ENCODE measurements at places on chromosomes 6 and 20.

GRCh38 chr20:11170025-11170424, 496.2 kb upstream of the JAG1 start:
- no peak for DNase-seq

DNA sequence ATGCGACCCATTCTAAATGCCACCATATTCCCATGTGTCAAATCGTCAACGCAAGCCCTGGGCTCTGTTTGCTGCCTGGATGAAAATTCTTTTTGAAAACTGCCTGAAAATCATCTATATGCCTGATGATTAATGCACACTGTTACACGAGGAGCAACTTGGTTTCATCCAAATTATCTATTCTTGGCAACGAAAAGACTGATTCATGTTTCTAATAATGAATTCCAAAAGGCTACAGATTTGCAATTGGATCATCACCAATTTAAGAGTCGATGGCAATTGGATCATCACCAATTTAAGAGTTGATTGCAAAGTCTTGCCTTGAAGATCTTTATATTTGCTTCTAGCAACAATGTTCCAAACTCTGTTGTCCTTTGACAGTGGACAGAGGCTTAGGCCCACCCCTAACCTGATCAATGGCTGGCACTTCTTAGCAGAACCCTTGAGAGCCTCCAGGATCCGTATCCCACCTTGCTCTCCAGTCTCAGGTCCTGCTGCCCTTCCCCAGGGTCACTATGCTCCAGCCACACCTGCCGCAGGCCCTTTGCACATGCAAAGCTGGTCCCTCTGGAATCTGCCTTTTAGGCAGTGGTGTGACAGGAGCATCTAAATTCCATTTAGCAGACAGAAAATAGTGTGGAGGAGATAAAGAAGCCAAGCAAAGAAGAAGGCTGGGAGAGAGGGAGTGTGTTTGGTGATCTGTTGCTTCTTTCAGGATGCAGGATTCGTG, 460.9 kb upstream of the SULF2 start:
- no peak for DNase-seq

GRCh38 chr6:138800377-138801150, 4.7 kb downstream of the ECT2L start:
- DNase-seq = no peak

- DNase-seq = no peak
Measured at GRCh38 chr6:64930681-64931080, 776.3 kb downstream of the EYS start.

DNA sequence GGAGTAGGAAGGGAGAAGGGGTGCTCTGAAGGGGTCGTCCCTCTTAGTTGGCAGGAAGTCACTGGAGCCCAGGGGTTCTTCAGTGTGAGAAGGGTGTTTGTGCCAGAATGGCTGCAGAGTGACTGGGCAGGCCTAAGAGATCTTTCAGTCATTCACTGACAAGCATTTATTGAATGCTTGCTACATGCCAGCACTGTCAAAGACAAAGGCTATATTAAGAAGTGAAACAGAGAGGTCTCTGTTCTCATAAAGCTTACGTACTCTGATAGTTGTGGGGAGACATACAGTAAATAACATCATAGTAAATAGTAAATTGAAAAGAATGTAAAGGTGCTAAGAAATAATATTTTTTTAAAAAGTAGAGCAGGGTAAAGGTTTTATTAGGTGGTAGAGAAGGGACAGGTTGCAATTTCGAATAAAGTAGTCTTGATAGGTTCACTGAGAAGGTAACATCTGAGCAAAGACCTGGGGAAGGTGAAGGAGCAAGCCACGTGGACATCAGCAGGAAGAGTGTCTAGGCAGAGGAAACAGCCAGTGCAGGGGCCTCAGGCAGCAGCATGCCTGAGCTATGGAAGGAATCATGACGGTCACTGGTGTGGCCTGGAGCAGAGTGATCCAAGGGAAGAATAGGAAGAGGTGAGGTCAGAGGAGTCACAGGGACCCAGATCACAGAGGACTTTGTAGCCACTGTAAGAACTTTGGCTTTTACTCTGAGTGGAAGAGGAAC, 36.3 kb upstream of the RNF8 start:
- DNase-seq = no peak

DNA sequence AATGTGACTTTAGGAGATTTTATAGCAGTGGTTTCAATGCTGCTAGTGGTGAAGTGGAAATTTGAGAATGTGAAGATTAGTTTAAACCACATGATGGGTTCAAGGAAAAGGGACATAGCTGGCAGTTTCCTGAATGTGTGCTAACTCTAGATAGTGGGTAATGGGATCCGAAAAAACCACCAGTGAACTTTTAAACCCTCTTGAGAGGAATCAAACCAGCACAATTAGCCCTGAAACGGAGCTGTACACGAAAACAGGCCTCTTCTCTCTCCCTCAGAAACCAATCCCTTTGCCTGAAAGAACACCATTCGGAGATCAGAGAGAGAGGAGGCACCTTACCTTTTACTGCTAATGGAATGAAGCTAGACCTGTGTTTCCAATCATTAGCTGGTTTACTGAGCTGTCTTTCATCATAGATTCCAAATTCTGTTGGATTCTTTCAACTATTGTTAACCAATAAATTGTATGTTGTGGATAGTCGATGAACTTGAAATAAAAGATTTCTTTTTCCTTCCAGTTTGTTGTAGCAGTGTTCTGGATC, 103.9 kb downstream of the AIG1 start:
- no peak for DNase-seq

Measured in spleen (tissue), 13 donors.